CD14-positive monocyte (primary cell): ENCODE measurements at places on chromosomes 6 and 20. TPM values are rescaled to one million over a fixed set of nuclear protein-coding genes. Genes with fewer than 3 reads are reported as not detected.

The PCSK2 gene
- not detected for polyA plus RNA-seq

The TFAP2D gene
- polyA plus RNA-seq: not detected in 2 replicates

The HUS1B gene
- polyA plus RNA-seq: not detected

The OXT gene
- not detected for polyA plus RNA-seq

The CPNE5 gene
- 0.47 TPM for polyA plus RNA-seq

- H3K36me3 ChIP-seq: peaks cover 52% of the 10 kb centered on the region
- no peak overlapping the region for H3K27ac ChIP-seq
- DNase-seq: no peak
- no peak overlapping the region for H3K4me3 ChIP-seq
- no peaks in the 10 kb centered on the region for H3K27me3 ChIP-seq
Observed at GRCh38 chr6:45514454-45515230, 136.9 kb upstream of the SUPT3H start.

GRCh38 chr20:62578294-62578897 is 63.9 kb upstream of the SLCO4A1 start:
- H3K4me1 ChIP-seq: no peaks in the 10 kb centered on the region
- H3K27ac ChIP-seq: no peak overlapping the region
- no peaks in the 10 kb centered on the region for H3K36me3 ChIP-seq
- peaks cover 37% of the 10 kb centered on the region for H3K27me3 ChIP-seq
- DNase-seq: no peak

- DNase-seq: no peak
- no peaks in the 10 kb centered on the region for H3K36me3 ChIP-seq
- no peak overlapping the region for H3K27ac ChIP-seq
- H3K27me3 ChIP-seq: no peaks in the 10 kb centered on the region
Observed at GRCh38 chr6:2133716-2134310, 111.6 kb downstream of the GMDS start.

DNA sequence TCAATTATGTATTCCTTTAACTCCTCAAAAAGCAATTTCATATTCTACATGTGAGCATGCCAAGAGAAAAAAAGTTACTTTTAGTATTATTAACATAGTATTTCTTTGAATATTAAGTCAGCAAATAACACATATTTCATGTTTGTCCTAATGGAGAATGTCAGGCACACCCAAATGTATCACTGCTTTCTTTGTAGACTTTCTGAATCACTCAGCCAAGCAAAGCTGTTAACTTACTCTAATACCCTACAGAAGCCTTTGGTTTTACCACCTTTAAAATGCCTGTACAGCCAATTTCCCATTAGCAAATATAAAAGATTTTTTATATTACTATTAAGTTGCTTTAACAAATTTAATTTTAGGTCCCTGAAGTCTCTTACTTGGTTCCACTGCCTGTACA is 23.8 kb downstream of the FRK start:
- no peak for DNase-seq
- H3K4me3 ChIP-seq: no peak overlapping the region
- no peaks in the 10 kb centered on the region for H3K27me3 ChIP-seq
- H3K4me1 ChIP-seq: no peaks in the 10 kb centered on the region

GRCh38 chr6:5866547-5867051 is 140.1 kb downstream of the NRN1 start:
- DNase-seq: no peak
- no peaks in the 10 kb centered on the region for H3K4me1 ChIP-seq
- H3K36me3 ChIP-seq: no peaks in the 10 kb centered on the region

GRCh38 chr6:68976260-68976659 is 341.2 kb downstream of the ADGRB3 start:
- no peaks in the 10 kb centered on the region for H3K4me1 ChIP-seq
- no peaks in the 10 kb centered on the region for H3K27me3 ChIP-seq
- no peak for DNase-seq
- no peak overlapping the region for H3K4me3 ChIP-seq
